ENCODE measurements at places on chromosomes 7 and 10.

DNA sequence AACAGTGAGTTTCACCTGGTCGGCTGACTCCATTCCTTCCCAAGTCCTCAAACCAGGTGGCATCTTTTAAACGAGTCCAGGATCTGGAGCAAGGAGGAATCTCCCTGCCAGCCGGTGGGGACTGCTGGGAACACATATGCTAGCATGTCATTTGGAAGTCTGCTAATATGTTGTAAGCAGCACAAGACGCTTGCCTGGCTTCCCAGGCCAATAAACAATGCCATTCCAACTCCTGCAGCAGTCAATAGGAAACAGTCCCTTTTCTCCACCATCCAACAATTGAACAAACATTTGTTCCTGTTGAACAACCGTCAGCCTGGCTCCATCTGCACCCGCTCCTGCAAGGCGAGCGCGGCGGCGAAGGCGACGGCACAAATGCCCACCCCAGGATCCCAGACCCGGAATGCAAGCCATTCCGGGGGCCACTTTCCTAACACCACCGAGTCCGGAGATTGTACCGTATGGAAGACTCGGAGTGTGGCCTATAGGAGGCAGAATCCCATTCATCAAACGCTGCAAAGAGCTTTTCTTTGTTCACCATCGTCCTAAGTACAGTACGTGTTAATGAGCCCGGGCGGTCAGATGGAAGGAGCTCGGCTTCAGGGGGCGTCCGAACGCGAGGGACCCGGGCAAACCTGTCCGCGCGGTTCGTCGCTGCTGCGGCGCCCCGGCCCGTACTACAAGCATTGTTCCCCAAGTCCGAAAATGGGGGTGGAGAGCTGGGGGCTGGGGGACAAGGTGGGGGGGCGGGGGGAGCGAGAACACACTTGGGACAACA is 1.6 kb downstream of the FAM53B start:
- peak; percentile 5 for DNase-seq

DNA sequence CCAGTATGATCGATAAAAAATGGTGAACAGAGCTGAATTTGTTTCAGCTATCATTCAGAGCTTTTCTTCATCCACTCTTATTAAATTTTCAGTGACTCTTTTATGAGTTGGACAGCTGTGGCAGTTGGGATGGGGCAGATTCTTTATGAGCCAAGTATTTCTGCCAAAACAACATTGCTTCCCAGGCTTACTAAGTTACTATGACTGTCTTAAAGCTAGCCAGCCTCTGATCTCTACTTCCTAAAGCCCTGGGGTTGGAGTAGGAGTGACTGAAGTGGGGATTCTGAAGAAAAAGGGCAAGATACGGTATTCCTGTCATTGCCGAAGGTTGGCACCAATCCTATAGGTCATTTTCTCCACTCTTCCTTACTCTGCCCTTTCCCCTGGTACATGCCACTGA is 12.7 kb downstream of the RPP30 start:
- no peak for DNase-seq

- DNase-seq = no peak
These were observed 3.3 kb downstream of the AHR start for GRCh38 chr7:17301471-17302456.

DNA sequence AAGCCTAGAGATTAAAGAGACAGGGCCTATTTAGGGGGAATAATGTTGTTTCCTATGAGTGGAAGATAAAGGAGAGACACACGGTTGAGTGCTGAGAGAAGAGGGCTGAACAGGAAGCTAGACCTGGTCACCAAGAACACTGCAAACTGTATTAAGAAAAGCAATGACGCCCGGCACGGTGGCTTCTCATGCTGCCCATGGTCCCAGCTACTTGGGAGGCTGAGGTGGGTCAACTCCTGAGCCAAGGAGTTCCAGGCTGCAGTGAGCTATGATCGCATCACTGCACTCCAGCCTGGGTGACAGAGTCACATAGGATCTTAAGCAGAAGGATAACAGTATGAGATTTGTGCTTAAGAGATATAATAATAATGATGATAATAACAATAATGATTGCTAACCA is 19.7 kb upstream of the OTUD1 start:
- DNase-seq = no peak

DNA sequence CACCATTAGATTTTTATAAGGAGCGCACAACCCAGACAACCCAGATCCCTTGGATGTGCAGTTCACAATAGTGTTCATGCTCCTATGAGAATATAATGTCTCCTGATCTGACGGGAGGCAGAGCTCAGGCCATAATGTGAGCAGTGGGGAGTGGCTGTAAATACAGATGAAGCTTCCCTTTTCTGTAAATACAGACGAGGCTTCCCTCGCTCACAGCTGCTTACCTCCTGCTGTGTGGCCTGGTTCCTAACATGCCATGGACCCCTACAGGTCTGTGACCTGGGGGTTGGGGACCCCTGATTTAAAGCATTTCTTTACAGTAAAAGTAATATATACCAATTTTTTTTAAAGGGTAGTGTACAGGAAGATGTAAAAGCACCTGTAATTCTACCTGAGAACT is 33.2 kb downstream of the HELLS start:
- DNase-seq = no peak

DNA sequence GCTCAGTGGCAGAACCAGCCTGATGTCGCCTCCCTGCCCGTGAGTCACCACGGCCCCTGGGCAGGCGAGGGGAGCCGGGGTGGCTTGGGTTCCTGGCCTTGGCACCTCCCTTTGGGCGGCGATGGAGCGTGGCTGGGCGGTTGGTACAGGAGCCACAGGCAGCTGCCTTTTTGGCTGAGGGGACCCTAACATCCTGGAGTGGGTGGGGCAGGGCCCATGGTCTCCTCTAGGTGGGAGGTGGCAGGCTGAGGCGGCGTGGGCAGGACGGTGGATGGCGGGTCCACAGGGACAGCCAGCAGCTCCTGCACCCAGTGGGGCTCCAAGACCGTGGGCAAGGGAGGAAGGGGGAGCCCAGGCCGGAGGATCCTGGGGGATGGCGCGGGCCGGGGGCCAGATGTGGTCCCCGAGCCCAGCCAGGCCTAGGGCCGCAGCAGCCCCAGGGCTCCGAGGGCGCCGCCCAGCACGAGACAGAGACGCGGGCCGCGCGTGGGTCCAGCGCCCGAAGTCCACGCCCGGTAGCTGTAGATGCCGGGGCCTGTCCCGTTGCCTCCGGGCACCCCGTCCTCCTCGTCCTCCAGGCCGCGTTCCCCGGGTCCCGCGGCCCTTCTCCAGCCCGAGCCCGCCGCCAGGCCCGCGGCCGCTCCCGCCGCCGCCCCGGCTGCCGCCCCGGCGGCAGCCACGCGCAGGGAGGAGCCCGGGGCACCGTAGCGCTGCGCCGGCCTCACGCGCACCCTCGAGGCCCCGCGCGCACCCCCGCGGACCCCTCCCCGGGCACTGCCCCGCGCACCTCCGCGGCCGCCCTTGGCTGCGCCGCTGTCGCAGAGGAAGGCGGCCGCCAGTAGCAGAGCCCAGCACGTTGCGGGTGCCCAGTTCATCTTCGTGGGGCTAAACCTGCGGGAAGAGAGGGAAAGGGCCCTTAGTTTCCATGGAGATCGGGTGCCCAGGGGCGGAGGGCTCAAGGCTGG is 1.3 kb downstream of the SPRN start:
- no peak for DNase-seq

GRCh38 chr10:1412531-1413189 is 324.7 kb downstream of the ADARB2 start:
- no peak for DNase-seq

GRCh38 chr10:62373995-62374861 is at the start of gene ZNF365:
Gene ZNF365, plus strand, starts transcription at chr10:62374369. Its CDS starts 1,825 bp downstream, at chr10:62376194.
- no peak for DNase-seq

DNA sequence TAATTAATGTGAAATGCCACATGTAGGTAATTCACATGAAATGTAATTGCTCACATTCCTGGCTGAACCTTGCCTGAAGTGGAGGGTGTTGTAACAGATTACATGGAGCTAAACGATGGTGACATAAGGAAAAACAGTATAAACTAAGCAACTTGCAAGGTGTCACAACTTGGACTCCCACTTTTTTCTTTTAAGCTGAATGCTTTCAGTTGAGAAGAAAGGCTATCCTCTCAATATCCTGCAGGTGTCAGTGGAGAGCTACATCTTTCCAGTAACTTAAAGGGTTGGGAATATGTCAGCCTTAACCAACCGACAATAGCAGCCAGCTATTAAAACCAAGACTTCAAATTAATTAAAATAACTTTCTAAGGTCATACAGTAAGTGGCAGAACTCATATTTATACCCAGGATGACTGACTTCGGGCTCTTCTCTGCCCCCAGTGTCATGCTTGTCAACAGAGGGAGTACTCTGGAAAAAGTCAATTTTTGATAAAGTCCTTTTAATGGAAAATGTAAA is 33.7 kb downstream of the NRBF2 start:
- peak; percentile 21 for DNase-seq

DNA sequence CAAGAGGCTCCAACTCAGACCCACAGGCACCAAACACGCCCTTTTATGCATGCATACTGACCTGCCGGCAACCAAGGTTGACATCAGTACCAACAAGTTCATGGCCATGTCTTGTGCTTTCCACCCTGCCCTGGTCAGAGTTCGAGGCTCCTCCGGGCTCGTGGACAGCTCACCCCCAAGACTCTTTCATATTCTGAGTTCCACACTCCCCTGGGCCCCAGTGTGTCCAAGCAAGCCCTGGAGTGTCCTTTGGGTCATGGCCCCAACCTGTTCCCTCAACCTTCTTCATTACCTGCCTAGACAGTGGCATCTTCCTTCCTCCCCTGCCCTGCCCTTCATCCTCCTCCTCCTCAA is 40.5 kb downstream of the HIF1AN start:
- DNase-seq = no peak

DNA sequence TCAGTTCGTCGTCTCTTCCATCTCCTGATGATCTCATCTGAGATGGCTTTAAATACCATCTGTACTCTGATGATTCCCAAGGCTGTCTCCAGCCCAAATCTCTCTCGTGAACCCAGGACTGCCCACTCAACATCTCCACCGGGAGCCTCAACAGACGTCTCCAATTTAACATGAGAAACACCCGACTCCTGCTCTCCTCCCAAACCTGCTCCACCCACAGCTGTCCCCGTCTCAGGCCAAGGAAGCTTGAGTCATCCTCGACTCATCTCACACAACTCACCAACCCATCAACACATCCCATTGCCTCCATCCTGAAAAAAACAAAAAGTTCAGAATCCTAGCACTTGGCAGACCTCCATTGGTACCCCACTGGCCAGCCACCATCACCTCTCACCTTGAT is 29.7 kb upstream of the CALN1 start:
- DNase-seq = no peak

- DNase-seq = no peak
These were observed 397.6 kb downstream of the GPAM start for GRCh38 chr10:111785921-111786320.

DNA sequence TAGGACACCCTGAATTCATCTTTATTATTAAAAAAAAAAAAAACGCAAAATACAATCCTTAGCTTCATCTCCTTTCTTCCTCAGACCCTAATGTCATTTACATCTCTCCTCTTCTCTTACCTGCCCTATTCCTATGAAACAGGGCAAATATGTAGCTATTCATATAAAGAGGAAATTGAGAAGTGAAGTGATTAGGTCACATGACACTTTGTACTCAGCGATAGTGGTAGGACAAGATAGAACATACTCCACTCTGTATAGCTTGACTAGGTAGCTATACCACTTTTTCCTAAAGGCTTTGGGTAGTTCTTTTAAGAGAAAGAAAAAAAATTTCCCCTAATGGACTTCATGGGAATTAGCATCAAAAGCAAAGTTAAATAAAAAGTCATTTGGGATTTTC is 6.2 kb upstream of the CELF2 start:
- DNase-seq = no peak

DNA sequence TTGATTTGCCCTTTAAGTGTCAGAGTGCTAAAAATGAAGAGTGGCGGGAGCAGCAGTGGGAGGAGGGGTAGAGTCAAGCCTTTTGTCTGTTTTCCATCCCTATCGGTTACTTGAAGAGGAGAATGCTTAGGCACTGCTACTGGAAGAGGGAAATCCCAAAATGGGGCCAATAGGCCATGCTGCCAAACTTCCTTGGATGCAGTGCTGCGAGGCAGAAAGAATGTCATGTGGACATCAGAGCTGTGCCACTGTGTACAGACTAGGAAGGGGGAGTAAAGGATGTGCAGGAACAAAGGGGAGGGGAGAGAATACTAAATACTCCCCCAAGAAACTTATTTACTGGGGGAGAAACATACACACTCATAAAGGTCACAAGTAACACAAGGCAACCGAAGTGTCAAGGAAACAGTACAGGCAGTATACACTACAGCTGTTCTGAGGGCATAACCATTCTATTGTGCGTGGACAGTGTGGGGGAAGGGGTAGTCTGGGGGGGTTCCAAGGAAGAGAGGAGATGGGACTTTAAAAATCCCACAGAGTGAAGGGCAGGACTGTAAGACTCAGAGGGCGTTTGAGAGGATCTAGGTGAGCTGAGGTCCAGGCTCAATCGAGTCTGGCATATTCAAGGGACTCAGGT is 228.7 kb upstream of the PLXNA4 start:
- no peak for DNase-seq

- DNase-seq = no peak
These were observed 74.7 kb upstream of the SEPHS1 start for GRCh38 chr10:13422800-13423199.

DNA sequence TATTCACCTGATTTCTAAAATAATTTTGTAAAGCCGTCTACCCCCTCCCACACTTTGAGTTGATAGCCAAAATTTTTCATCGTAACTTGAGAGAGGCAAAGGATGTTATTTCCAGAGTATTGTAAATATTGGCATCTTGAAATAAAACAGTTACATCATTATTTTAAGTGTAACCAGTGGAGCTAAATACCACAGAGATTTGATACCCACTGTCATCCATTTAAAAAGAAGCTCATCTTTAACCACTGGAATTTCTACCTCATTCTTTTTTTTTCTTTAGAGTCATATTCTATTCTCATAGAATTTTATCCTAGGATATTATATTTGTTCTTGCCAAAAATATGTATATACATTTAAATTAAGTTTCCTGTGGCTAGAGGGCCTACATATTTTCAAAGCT is 48.6 kb downstream of the CAMK1D start:
- no peak for DNase-seq

DNA sequence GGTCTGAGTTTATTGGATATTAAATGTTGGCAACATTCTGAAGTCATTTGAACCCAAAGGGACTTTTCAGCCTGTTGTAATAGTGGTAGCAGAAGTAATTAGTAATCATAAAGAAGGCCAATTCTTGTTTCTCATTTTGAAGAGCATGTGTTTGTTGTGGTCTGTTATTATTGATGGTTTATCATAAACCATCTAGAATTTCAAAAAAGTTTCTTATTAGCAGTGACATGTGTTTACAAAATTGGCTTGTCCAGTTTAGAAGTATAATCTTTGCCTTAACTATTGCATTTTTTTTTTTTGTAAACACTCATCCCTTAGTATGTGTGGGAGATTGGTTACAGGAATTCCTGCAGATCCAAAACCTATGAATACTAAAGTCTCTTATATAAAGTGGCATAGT is 177.8 kb downstream of the BBS9 start:
- DNase-seq = no peak

GRCh38 chr7:157974678-157975230 is 612.9 kb downstream of the PTPRN2 start:
- DNase-seq = no peak
